ENCODE measurements at places on chromosomes 6 and 20. TPM values are rescaled to one million over a fixed set of nuclear protein-coding genes. Genes with fewer than 3 reads are reported as not detected.

ENPP4 gene
- total RNA-seq: 0.50 TPM

HLA-DMB gene
- total RNA-seq: 0.50 TPM

ATP6V1G2 gene
- 5.7 TPM for total RNA-seq

ADAM33 gene
- total RNA-seq: 136 TPM

TEAD3 gene
- 13.5 TPM for total RNA-seq

RIPPLY2 gene
- 0.29 TPM for total RNA-seq

BMP5 gene
- 0.17 TPM for total RNA-seq

CYP39A1 gene
- total RNA-seq: 1.3 TPM

LY6G6F gene
- total RNA-seq: not detected

CALHM4 gene
- total RNA-seq: not detected

CD93 gene
- total RNA-seq: 1.0 TPM

DYNLT2 gene
- 0.99 TPM for total RNA-seq

MMS22L gene
- total RNA-seq: 6.9 TPM

BMP2 gene
- 20.7 TPM for total RNA-seq

ABCC10 gene
- total RNA-seq: 20.1 TPM
